Stimulated activated CD8-positive, alpha-beta memory T cell treated with anti-CD3 and anti-CD28 coated beads, Interleukin-15, amount 100 ng/mL, for 1 hour (primary cell): ENCODE measurements at places on chromosomes 12 and 14.

GRCh38 chr12:98646294-98647090 is 1.4 kb downstream of the APAF1 start:
- no peak for DNase-seq

DNA sequence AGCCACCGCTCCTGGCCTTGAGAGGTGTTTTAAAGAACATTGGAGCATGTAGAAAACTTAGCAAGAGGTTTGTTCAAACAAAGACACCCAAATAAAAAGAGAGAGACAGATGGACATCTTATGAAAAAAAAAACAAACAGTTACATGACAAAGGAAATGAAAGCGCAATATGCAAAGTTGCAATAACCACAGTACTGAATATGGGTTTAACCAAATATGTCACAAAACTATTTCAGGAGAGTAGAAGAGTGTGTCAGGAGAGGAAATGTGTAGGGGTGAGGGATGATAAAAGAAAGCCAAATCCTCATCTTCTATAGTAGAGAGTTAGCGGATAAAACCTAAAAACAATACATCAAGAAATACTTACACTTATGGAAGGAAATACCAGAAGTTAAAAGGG is 98.4 kb downstream of the GTF2A1 start:
- no peak for DNase-seq

DNA sequence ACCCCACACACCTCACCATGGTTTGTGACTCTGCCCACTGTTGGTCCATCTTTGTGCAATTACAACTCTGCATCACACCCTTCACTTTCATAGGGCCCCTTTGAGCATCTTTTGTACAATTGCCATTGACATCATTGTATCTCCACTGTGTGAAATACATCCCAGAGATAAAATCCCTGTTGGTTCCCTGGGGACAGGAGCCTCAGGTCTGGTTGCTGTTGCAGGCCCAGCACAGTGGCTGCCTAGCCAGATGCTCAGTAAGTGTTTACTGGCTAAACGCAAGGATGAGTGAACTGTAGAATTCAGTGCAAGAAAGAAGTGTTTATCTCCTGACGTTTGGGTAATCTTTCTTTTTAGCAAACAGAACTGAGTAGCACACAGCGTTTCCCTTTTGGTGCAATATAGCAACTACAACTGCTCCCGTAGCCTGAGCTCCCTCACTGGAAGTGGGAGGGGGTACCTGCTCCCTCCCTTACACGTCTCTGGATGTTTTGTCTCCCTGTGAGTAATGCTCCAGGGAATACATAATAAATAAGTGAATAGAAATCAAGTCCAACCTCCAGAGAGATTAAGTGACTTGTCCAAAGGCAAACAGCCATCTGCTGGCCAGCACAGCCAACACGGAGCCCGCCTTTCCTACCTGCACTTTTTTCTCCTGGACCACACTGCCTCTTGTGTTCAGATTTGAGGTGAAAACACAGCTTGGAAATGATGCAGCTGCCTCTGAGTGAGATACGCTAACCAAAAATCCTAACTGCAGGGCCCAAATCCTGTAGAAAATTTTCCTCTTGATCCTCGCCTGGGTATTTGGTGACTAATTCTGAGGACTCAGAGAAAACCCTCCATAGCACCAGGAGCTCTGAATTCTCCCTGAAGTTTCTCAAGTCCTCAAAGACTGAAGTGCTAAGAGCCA is 27.4 kb downstream of the GALNT16 start:
- no peak for DNase-seq

DNA sequence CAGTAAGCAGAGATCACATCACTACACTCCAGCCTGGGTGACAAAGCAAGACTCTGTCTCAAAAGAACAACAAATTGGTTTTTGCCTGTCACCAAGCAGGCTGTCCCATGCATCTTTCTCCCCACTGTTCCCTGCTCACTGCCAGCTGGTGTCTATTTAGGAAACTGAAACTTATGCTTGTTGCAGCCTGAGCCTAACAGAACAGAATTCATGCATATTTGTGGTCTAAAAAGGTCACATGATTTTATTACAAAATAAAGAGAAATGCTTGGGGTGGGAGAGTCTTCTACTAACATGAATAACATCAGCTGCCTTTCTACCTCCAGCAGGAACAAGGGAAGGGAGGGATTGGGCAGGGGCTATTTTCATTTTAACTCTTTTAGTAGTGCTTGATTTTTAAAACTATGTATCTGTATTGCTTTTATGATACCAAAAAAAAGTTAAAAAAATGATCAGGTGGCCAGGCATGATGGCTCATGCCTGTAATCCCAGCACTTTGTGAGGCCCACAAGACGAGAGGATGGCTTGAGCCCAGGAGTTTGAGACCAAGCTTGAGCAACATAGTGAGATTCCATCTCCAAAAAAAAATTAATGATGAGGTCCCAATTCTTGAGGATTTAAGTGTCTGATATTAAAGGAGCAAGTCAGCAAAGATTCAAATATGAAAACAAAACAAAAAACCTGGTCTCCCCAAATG is 923 bp downstream of the STAT2 start:
- DNase-seq, result no peak

- no peak for DNase-seq
These were observed 17.4 kb downstream of the ZDHHC17 start for GRCh38 chr12:76781321-76781720.

DNA sequence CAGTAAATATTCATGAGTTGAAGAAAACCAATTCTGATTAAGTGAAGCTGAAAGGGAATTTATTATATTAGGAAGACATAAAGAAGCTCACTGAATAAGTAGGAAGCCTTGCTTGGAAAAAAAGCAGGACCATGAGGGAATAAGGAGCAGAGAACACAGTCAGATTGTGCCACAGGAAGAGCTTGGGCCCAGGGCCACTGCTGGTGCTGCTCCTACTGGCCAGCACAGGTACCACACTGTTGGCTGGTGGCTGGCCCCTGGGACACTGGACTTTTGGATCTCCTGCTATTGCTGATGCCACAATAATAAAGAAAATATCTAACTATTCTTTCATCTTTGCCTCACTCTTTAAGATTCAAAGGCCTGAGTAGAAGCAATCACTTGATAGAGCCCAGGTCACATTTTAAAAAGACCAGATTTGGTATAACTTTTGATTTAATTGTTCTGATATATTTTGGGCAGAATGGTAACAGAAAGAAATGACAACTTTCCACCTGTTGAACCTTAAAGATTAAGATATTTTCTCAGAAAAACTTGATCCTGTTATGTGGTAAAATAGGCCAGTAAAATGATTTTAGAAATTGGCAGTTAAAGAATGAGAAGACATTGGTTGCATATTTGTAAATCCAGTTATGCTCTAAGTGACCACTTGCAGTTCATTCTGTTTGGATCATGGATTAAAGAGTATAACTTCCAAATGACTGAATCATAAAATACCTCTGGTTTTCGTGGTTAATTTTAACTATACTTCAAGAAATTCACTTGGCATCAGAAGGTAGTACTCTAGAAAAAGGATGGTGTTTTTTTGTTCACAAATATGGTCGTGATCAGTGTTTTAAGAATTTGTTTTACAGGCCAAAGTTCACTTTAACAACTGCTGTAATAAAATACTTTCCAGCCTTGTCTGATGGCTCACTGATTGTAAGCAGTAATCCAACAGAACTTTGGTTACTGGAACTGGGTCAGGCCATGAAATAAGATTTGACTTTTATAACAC is 68.3 kb downstream of the DERA start:
- no peak for DNase-seq
